ENCODE measurements at places on chromosomes 16 and 17.
A peak's percentile ranks its signal among the peaks of the same experiment; 100 is the strongest.

DNA sequence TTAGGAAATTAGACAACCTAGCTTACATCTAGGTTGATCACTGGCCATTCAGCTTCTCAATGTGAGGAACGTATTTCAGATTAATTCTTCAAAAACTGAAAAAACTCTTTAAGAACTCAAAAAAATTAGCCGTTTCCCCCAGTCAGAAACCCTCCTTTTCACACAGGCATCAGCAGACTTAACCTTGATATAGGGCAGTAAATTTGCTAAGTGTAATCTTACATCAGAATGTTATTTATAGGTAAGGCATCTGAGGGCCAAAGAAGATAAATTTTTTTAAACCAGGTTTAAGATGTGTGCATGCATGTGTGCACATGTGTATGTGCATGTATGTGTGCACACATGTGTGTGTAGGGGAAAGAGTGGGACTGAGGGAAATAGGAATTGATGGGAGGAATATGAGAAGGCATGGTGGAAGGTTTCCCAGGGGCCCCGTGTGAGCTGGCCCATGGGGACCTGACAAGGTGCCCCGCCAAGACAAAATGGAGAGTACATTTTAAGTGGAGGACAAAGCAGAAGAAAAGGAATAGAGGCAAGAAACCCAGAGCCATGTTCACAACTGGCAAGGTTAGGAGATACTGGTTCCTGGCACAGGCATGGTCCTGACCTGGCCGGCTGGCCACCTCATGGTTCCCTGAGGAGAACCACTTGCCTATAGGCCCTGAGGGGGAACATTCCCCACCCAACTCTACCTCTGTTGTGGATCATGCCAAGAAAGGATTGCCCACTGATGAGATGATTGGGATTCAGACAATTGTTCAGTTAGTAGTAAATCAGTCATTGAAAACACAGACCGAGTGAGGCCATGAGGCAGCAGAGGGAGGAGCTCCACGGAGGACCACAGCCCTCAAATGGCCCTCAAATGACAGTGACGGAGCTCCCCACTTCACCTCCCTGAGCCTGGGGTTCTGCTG lies 33.0 kb downstream of the TEX2 start:
- H3K27me3 ChIP-seq: no peaks in the 10 kb centered on the region
- DNase-seq: no peak
- no peak overlapping the region for H3K27ac ChIP-seq
- no peaks in the 10 kb centered on the region for H3K36me3 ChIP-seq
- no peaks in the 10 kb centered on the region for H3K4me1 ChIP-seq
- H3K4me3 ChIP-seq: no peak overlapping the region

DNA sequence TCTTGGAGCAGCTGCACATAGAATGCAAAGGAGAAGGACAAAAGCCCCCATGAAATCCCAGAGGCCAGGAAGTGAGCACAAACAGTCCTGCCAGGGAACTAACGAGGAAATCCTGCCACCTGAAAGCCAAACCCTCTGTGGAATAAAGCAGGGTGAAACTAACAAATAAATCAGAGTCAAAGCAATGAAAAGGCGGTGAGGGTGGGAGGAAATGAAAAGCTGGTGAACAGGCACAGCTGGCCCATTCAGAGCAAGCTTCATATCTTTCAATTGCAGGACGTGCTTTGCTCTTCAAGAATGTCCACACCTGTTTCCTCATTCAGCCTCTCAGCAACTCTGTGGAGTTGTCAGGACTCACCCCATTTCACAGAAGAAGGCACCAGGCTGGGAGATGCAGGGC lies 108.1 kb downstream of the ABCC12 start:
- no peak overlapping the region for H3K4me3 ChIP-seq
- peaks cover 10% of the 10 kb centered on the region for H3K27me3 ChIP-seq
- no peak for DNase-seq

DNA sequence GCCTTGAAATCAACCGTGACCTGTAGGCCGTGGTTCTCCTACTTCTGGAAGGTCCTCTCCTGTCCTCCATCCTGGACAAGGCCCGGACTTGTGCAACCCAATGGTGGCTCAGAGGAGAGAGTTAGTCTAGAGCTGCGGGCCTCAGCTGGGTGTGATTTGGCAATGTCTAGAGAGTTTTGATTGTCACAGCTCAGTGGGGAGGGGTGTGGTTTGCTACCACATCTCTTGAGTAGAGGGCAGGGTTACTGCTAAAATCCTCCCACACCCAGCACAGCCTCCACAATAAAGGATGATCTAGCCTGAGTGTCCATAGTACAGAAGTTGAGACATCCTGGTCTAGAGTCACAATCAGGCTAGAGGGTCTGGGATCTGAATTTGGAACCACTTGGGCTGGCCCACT lies 40.3 kb downstream of the MYH13 start:
- H3K4me3 ChIP-seq: no peak overlapping the region
- H3K4me1 ChIP-seq: no peaks in the 10 kb centered on the region
- no peak overlapping the region for H3K27ac ChIP-seq

DNA sequence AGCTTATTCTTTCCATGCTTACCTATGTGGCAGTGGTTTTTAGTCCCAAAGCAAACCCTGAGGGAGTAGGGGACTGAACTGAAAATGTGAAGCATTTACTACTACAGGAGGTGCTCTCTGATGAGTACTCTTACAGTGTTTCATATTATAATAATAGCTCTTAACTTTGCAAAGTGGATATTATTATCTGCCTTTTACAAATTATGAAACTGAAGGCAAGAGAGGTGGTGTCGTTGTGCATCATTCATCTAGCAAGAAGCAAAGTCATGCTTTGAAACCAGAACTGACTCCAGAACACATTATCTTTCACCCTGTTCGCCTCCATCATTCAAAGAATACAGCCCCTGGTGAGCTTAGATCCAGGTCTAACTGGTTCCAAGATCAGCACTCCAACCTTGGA lies 8.2 kb upstream of the KCNH6 start:
- no peaks in the 10 kb centered on the region for H3K36me3 ChIP-seq
- peaks cover 18% of the 10 kb centered on the region for H3K4me1 ChIP-seq
- no peak overlapping the region for H3K4me3 ChIP-seq
- DNase-seq: no peak

DNA sequence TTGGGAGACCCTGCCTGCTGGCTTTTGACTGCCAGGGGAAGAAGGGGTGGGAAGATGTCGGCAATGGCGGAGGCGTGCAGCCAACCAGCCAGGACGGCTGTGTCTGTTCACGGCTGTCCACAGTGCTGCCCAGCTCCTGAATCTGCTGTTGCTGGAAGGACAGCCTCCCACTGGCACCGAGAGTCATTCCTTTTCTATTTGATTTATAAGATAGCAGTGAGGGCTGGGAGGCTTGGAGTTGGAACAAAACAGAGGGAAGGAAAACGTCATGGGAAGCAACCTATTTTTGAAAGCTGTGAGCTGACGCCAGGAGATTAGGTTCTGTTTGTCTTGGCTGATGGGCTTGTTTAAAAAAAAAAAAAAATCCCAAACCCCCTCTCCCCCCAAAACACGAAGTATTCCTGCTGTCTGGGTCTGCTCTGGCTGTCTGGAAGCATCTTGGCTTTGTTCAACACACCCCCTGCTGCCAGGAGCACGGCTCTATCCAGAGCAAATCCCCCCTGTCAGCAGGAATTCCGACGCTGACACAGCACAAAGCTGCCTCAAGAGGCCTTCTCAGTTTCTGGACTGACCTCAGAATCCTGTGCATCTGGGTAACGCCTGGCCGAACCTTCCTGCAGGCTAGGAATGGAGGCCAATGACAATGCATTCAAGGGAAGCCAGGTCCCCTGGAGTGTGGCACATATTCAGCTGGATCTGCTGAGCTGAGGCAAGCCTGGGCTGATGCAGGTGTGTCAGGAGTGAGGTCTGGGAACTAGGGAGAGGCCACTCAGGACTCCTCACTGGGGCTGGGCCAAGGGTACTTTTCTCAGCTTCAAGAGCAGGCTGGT lies 41.0 kb upstream of the SREBF1 start:
- no peaks in the 10 kb centered on the region for H3K27me3 ChIP-seq
- no peaks in the 10 kb centered on the region for H3K4me1 ChIP-seq
- no peak for DNase-seq
- H3K36me3 ChIP-seq: no peaks in the 10 kb centered on the region

- H3K4me1 ChIP-seq: peaks cover 2% of the 10 kb centered on the region
- H3K27ac ChIP-seq: no peak overlapping the region
- H3K36me3 ChIP-seq: peaks cover 60% of the 10 kb centered on the region
- no peaks in the 10 kb centered on the region for H3K27me3 ChIP-seq
- H3K4me3 ChIP-seq: no peak overlapping the region
- no peak for DNase-seq
Measured at GRCh38 chr16:87840271-87840978, 28.9 kb downstream of the SLC7A5 start.

DNA sequence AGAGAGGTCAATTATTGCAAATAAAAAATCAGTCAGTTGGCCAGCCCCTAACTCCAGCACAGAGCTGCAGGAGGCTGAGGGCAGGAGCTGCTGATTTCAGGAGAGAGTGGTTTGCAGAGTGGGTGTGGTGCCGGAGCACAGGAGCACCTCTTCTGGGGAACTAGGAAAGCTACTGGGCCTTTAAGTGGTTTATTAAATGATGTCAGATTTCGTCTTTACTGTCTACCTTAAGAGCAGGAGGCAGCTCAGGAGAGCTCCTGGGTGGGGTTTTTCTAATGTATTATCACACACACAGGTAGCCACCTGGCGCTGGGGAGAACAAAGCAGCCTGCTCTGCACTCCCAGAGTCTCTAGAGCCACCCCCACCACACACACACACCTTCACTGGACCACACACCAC lies 11.5 kb upstream of the HAS3 start:
- no peak overlapping the region for H3K27ac ChIP-seq
- peaks cover 8% of the 10 kb centered on the region for H3K4me1 ChIP-seq
- DNase-seq: no peak
- no peak overlapping the region for H3K4me3 ChIP-seq
- no peaks in the 10 kb centered on the region for H3K36me3 ChIP-seq
- no peaks in the 10 kb centered on the region for H3K27me3 ChIP-seq

- peaks cover 35% of the 10 kb centered on the region for H3K4me1 ChIP-seq
- no peaks in the 10 kb centered on the region for H3K36me3 ChIP-seq
- no peak overlapping the region for H3K27ac ChIP-seq
- H3K27me3 ChIP-seq: peaks cover 13% of the 10 kb centered on the region
Measured at GRCh38 chr17:77693776-77694175, 264.7 kb upstream of the TNRC6C start.

GRCh38 chr17:75724016-75725003 lies 3.1 kb downstream of the ITGB4 start:
- no peak for DNase-seq
- H3K27me3 ChIP-seq: peaks cover 9% of the 10 kb centered on the region
- H3K36me3 ChIP-seq: no peaks in the 10 kb centered on the region
- no peak overlapping the region for H3K27ac ChIP-seq

GRCh38 chr16:83301971-83302370 lies 505.8 kb upstream of the HSBP1 start:
- no peaks in the 10 kb centered on the region for H3K36me3 ChIP-seq
- no peak overlapping the region for H3K27ac ChIP-seq

DNA sequence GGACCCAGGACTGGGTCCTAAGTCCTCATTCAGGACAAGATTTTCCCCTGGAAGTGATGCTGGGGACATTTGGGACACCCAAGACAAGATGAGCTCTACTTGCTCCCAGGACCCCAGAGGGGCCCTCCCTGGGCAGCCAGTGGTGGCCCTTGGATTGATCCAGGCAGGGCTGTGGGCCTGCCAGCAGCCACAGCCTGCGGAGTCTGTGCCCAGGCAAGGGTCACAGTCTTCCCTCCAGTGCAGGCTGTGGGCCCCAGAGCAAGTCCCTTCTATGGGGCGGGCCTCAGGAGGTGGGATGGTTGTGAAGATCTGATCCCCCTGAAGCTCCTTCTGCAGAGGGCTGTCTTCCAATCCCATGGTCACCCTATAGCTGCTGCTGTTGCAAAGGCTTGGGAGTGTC lies 12.6 kb downstream of the CA7 start:
- H3K36me3 ChIP-seq: no peaks in the 10 kb centered on the region
- no peak overlapping the region for H3K4me3 ChIP-seq
- H3K4me1 ChIP-seq: no peaks in the 10 kb centered on the region
- H3K27ac ChIP-seq: no peak overlapping the region
- no peak for DNase-seq

DNA sequence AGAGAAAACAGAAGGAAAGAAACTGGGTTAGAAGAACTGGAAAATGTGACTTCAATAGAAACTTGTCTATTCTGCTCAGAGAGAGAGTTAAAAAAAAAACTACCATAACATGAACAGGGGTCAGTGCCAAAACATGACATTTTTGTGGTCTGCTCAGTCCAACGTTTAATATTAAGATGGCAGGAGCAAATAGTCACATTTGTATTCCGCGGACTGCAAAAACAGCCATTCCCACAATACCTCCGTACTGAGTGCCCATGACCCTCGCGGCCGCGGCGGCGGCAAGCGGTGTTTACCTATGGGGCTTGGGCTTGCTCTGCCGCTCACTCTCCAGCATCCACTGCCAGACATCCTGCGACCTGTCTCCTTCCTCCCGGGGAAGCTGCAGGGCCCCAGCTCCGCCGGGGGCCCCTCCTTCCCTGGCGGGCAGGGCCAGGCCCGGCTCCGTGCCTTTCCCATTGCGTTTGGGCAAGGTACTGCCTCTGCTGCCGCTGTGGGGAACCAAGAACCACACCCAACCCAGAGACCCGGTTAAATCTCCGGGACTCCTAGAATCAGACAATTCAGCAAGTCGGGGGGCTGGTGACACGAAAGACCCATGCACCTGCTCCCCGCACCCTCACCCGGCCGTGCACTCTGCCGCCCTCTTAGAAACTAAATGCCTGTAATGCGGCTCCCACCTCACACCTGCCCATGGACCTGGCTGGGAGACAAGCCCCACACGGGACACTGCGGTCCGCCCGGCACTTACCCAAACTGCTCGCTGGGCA lies 24.7 kb downstream of the AXIN2 start:
- no peaks in the 10 kb centered on the region for H3K27me3 ChIP-seq
- no peak overlapping the region for H3K27ac ChIP-seq
- DNase-seq: no peak
- H3K4me1 ChIP-seq: peaks cover 13% of the 10 kb centered on the region
- H3K36me3 ChIP-seq: peaks cover 34% of the 10 kb centered on the region

DNA sequence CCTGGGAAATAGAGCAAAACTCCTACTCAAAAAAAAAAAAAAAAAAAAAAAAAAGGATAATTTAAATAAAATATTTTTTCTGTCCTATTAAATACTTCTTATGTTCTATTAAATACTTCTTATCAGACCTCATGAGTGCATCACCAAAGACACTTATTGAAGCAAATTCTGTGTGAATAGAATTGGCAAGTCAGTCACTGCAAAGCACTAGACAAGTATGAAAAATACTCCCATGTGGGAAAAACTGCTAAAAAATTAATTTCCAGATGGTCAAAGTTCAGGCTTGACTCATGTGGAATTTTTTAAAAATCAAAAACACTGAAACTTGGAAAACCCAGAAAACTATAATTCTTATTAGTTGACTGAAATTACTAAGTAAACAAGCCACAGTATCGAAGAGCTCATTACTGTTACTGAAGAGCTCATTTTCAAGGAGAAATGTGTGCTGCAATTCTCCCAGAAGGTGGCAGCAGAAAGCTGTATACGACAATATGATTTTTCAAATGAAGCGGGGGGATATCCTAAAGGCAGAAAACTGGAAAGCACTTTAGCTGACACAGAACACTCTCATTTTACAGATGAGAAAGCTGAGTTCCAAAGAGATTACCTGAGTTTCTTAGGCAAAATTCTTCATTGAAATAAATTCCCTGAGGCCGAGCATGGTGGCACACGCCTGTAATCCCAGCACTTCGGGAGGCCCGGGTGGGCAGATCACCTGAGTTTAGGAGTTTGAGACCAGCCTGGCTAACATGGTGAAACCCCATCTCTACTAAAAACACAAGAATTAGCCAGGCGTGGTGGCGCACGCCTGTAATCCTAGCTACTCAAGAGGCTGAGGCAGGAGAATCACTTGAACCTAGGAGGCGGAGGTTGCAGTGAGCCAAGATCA lies 15.9 kb upstream of the FBXO47 start:
- H3K4me3 ChIP-seq: no peak overlapping the region
- peaks cover 1% of the 10 kb centered on the region for H3K27me3 ChIP-seq

GRCh38 chr17:2776589-2777241 lies 19.5 kb upstream of the RAP1GAP2 start:
- no peak overlapping the region for H3K27ac ChIP-seq
- H3K36me3 ChIP-seq: no peaks in the 10 kb centered on the region
- peaks cover 4% of the 10 kb centered on the region for H3K4me1 ChIP-seq
- DNase-seq: peak; percentile 34
- H3K27me3 ChIP-seq: peaks cover 39% of the 10 kb centered on the region

Data from activated CD4-positive, alpha-beta memory T cell treated with anti-CD3 and anti-CD28 coated beads for 36 hours (primary cell).